ENCODE measurements at places on chromosomes 2 and 18.

GRCh38 chr18:9211955-9212354 lies 75.4 kb downstream of the ANKRD12 start:
- DNase-seq, result no peak

DNA sequence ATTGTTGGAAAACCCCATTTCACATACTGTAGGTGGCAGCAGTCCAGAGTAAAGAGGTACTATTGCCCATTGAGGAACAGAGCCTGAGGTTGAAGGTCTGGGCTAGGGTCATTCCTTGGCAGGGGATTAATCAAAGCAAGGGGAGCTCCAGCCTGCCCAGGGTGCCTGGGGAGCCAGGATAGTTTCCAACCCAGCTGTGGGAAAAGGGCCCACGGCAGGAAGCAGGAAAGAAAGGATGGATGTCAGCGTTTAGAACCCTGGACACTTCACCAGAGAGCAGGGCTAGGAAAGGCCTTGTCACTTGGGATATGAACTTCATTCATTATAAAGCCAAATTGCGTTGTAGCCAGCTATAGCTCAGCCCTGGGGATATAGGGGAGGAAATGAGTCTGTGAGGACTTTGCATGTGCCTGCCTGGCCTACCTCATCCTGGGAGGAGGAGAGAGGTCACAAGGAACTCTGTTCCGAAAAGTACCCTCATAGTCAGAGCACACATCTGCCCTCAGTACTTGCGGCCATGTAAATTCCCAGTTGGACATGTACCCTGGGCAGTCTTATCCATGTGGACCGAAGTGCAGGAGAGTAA lies 140.2 kb upstream of the COPS8 start:
- DNase-seq, result peak; percentile 16

DNA sequence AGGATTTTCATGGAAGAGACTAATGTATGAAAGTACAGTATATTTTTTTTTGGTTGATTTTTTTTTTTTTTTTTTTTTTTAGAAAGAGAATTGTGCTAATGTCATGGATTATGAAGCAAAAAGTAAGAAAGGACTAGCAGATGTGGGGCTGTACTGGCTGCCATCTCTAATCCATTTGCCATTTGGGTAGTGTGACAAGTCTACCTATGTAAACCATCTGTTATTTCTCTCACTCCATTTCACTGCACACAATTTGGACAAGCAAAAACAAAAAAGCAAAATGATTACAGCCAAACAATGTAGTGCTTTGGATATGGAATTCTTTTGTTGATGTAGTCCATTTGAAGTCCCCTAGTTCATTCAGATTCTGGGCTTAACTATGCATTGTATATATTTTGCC lies 1355.4 kb downstream of the LRP1B start:
- DNase-seq, result no peak

DNA sequence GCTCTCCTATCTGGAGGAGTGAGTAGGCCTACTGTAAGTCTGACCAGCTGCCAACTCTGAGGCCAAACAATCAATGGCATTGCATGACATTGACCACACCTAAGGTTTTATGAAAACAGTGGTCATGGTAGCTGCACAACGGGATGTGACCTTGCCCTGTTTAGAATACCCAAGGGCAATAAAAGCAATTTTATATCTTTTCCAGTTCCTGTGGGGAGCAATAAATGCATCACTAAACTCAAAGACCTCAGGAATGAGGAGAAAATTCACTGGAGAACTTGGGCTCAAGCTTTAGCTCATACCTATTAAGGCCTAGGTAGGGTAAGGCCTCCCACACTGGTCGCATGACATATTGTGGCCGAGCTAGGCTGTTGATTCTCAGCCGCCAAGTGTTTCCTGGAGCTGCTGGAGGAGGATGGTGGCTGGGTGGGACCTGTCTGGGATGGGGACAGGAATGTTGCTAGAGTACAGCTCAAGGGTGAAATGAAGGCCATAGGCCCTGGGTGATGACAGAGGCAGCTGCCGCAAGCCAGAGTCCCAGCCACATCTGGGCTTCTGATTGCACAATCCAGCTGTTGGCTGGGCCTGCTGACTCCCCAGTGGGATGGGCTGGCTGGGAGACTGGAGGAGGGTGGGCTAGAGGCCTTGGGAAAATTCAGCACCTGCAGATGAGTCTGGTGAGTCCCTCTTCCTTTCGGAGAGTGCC lies 313.7 kb downstream of the CYP26B1 start:
- DNase-seq, result peak; percentile 43

DNA sequence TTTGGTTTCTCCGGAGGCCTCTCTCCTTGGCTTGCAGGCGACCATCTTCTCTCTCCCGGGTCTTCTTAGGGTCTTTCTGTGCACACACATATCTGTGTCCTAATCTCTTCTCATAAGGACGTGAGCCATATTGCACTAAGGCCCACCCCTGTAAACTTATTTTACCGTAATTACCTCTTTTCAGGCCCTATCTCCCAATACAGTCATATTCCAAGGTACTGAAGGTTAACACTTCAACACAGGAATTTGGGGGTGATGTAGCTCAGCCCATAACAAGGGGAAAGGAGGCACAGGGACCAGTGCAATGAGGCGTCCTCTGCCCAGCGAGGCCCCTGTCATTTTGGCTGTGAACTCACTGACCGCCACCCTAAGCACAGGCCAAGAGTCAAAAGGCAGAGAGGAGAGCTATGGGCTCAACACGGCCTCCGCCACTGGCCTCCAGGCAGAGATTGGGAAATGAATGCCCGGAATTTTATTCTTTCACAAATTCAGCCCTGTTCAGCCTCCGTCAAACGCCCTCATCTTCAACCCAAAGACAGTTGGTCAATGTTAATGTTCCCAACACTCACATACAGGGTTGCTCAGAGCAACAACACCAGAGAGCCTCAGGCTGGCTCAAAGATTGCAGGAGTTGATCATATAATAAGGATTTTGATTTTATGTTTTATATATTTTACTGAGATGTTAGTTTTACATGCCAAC lies 15.9 kb upstream of the NMUR1 start:
- no peak for DNase-seq

GRCh38 chr18:56662502-56662901 lies 11.3 kb downstream of the WDR7 start:
- DNase-seq, result no peak

GRCh38 chr2:112625474-112626114 lies 20.1 kb upstream of the SLC20A1 start:
- DNase-seq, result no peak

DNA sequence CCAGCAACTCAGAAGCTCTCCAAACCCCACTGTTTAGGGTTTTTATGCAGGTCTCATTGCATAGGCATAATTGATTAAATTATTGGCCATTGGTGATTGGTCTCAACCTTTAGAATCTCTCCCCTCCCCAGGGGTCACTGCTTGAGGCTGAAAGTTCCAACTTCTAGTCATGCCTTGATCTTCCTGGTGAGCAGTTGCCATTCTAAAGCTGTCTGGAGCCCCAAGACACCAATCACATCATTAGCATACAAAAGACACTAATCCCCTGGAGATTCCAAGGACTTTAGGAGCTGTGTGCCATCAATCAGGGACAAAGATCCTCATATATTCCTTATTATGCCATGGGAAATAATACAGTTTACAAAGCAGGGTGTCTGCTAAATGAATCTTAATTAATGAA lies 863.4 kb upstream of the KLHL29 start:
- DNase-seq, result no peak

DNA sequence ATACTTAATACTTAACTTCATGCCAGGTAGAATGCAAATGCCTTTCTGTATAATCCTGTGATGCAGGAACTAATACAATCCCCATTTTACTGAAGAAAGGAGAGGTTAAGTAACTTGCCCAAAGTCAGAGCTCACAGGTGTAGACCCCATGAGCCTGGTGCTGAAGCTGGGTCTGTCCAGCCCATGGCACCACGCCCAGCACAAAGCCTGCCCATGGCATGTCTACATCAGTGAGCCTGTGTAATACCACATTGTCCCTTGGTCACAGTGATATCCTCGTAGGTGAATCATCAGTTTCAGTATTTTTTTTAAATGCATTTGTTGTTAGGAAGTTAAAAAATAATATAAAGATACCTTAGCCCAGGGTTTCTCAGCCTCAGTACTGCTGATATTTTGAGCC lies 69.9 kb upstream of the MCFD2 start:
- no peak for DNase-seq

- no peak for DNase-seq
Measured at GRCh38 chr2:74877781-74878433, 44.0 kb downstream of the HK2 start.

GRCh38 chr18:78123144-78123909 lies 856.3 kb upstream of the SALL3 start:
- DNase-seq, result no peak

DNA sequence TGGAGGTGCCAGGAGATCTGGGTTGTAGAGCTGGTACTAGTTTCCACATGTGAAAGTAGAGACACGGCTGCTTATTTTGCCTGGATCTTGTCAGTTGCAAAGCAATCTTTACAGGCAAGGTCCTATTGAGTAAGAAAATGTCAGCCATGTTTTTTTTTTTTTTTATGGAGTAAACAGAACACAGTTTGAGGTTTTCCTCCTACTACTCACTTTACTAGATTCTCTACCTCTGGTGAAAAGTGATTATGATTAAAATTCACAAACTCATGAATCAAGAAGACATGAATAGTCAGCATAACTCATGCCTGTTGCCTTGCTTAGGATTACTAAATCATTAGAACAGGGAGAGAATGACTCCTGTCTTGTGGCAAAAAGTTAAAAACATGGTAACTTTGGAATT lies 70.1 kb upstream of the PNPT1 start:
- DNase-seq, result no peak

- DNase-seq, result no peak
Measured at GRCh38 chr2:160347269-160347863, 146.2 kb downstream of the RBMS1 start.

DNA sequence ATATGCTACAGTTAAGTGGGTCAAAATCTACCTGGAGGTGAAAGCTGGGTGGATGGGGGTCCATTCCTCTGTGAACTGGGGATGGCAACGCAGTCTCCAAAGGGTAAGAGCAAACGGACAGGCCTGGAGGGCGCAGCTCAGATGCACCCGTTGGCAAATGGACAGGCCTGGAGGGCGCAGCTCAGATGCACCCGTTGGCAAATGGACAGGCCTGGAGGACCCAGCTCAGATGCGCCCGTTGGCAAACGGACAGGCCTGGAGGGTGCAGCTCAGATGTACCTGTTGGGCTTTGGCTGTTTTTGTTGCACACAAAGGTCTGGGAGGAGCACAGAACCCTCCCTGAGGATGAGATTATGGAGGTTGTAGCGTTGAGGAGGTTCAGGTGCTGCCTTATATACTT lies 33.7 kb downstream of the RBFA start:
- no peak for DNase-seq

DNA sequence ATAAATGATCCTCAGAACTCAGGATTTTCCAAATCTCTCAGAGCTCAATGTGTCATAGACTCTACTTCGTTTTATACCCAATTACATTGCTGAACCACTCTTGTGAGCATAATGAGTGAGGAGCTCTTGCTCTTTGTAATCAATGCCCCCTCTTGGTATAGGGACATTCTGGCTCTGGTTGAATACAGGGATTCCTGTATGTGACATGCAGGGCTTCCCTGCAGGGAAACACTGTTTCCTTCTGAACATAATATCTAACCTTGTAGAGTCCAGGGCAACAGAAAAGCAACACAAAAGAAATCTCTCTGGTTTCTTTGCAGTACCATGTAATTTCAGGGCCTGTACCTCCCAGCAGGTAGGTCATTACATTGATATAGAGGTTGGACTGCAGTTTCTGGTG lies 101.5 kb downstream of the CPS1 start:
- no peak for DNase-seq

DNA sequence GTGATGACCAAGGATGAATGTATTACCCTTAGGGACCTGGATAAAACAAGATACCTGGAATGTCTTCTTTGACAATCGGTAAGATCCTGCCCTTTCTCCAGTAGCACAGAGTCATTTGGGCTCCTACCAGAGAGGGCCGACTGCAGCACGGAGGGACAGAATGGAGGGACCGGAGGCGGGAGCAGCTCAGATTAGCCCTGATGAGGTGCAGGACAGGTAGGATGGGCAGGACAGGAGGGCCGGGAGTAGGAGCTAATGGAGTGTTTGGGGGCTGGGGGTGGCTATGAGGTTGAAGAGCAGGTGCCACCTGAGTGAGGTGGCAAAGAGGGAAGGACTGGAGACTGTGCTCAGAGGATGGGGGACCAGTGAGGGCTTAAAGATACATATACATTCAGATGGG lies 9.9 kb upstream of the PRELID3A start:
- DNase-seq, result no peak

DNA sequence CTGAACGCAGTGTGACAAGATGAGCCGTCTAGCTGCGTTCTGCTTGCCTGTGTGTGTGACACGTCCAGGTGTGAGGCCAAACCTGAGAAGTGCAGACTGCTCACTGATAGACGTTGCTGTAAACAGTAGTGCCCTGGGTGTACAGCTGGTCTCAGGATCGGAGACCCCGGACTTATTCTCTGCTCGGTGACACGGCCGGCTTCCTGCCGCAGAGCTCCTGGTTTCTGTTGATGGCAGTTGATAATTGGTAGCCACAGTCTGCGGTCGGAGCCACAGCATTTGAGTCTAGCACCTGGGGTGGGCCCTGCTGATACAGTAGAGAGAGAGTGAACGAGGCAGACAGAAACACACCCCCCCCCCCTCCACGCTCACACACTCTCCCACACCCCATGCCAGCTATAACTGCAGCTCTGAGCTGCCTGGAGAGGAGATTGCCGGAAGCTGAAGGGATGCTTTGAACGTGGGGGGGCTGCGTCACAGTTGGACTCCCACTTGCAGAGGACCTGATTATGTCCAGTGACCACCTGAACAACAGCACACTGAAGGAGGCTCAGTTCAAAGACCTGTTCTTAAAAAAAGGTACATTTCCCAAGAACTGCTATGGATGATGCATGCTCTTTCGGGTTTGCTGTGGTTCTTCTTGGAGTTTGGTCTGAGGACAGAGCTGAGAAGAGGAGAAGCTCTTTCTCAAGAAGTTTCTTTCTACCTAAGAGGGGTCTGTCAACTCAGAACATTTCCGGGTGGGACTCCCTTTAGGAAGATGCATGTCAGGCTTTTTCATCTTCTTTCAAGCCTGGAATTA lies 114.0 kb downstream of the FAM210A start:
- no peak for DNase-seq

GRCh38 chr2:192202373-192202772 lies 7.6 kb upstream of the TMEFF2 start:
- DNase-seq, result no peak

DNA sequence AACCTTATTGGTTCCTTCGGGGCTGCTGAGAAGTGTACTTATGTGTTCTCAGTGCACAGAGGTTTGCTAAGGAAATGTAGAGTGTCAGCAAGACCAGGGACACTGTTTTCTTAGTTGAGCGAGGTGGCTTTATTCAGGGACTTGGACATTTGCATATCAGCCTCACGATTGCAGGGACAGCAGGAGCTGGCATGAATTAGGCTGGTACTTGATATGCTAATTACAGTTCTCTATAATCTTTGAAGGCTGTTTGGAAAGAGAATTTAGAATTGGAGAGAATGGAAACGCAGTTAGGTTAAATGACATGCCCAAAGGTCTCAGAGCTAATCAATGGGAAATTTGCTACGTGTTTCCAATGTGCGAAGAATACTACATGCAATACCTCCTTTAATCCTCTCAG lies 18.7 kb upstream of the MTCL1 start:
- no peak for DNase-seq

- DNase-seq, result no peak
Measured at GRCh38 chr2:158489366-158490112, 32.8 kb downstream of the PKP4 start.
